ENCODE measurements at places on chromosomes 11 and 22. TPM values are rescaled to one million over a fixed set of nuclear protein-coding genes. Genes with fewer than 3 reads are reported as not detected.

Gene PCF11
- 54.5 TPM for total RNA-seq

Gene C11orf91
- 1.5 TPM for total RNA-seq

Gene KRTAP5-11
- total RNA-seq, result not detected

Gene SLC1A2
- total RNA-seq, result 2.5 TPM

Gene KRTAP5-9
- total RNA-seq, result not detected
